Cortex of kidney (tissue), 1 donor: ENCODE measurements at places on chromosomes 16 and 17.

- DNase-seq = no peak
Measured at GRCh38 chr17:79851461-79851817, 12.2 kb upstream of the CBX4 start.

GRCh38 chr17:81387100-81388090 is 7.9 kb upstream of the BAHCC1 start:
- DNase-seq = no peak

GRCh38 chr17:44887971-44888954 is 11.0 kb downstream of the EFTUD2 start:
- DNase-seq = no peak

DNA sequence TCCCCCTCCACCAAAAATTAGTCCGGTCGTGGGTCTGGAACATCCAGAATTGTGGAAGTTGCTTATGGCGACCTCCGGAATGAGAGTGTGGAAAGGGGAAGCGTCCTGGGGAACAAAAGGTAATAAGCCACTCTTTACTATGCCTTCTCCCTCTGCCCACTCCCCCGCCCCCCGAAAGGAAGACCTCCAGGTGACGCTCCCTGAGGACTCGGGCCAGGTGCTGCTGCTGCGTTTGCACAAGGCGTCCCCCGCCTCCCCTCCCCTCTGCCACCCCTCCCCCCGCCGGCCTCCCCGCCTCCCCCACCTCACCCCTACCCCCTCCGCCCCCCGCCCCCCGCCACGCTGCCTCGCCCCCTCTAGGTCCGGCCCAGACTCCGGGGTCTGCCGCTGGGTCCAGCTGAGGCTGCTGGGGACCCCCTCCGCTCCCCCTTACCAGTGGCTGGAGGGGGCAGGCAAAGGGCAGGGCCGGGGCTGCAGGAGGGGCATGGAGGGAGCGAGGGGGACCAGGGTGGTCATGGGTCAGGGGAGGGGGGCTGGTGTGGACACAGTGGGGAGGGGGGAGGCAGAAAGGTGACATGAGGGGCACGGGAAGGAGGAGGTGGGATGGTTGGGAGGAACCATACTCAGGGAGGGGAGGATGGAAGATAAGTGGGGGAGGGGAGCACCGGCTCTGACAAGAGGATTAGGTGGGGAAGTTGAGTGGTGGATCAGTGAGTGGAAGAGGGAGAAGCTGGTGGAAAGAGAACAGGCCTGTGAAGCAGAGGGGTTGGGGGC is 23.6 kb downstream of the ALOX12B start:
- DNase-seq = no peak

DNA sequence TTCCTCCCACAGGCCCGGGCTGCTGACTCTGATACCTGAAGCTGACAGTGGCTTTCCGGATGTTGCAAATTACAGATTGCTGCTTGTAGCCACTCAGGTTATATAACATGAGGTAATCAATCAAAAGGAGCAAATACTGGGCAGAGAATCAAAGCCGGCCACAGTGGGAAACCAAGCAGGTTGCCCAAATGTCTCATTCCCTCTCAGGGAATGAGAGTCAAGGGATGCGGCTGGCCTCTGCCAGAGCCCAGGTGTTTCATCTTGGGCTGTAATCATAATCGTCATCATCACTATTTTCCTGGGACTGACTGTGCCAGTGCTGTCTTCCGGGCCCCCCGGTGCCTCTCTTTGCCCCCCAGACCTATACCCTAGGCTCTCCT is 292.4 kb upstream of the FOXF1 start:
- no peak for DNase-seq

DNA sequence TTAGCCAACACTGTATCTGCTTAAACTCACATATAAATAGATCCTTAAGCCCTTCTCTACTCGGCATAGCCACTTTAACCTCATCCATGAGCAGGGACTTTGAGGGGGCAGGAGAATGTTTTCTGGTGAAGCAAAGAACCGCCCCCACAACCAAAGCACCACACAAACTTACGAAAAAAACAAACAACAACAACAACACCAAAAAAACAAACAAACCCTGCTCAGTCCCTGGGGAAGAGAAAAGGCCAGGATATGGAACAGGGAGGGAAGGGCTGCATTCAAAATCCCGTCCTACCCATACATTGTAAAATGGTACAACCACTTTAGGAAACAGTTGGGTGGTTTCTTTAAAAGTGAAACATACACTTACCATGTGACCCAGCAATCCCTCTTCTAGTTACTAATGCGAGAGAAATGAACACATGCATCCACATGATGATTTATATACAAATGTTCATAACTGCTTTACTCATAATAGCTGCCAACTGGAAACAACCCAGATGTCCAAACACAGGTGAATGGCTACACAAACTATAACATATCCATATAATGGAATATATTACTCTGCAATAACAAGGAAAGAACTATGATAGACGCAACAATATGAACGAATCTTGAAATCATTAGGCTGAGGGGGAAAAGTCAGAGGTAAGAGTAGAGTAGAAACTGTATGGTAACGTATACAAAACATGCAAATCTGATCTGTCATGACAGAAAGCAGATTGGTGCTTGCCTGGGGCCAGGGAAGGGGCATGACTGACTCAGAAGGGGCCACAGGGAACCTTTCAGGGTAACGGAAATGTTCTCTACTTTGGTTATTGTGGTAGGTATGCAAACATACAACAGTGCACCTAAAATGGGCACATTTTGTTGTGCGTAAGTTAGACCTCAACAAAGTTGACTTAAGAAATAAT is 37.7 kb upstream of the TOB1 start:
- no peak for DNase-seq

- DNase-seq = no peak
Measured at GRCh38 chr17:77425791-77426641, 285.2 kb downstream of the SEC14L1 start.

DNA sequence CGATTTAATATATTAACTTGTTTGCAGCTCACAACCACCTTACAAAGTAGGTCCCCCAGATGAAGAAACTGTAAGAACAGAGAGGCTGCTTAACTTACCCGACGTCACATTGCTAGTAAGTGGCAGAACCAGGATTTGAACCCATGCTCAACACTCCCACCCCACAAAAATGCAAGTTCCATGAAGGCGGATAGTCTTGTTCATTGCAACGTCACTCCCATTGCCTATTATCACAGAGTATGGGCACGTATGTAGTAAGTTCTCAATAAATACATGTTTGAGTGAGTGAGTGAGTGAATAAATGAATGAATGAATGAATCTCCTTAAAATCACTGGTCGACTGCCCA is 1.1 kb downstream of the USP31 start:
- no peak for DNase-seq

GRCh38 chr17:45307290-45308015 is 9.4 kb downstream of the MAP3K14 start:
- DNase-seq = no peak

DNA sequence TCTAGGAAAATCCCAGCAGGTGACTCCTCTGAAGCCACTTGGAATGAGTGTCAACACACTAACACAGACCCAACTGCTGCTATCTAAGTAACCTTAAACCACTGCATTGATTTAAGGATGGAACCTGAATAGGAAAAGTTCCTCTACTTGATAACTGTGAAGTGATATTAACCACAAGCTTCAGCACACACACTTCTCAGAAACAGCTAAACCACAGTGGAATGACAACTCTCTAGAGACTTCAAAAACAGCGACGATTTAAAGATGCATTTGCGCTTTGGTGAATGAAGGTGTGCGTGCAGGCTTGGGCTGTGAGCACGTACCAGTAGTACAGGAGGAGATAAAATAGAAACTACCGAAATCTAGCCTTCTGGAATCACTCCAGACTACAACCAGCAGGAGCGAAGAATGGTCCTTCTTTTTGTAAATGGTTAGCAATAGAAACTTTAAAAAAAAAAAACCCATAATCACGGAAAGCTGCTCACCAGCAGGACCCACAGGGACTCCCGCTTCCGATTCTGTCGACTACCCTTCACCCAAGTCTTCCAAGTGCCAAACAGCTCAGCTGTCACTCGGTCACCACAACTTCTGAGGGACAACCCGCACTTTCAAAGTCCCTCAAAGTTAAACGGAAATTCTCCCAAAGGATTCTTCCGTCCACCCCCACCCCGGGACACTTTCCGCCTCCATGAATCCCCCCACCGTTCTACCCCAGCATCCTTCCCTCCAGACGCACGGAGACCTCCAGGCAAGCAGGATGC is 137.7 kb upstream of the CORO6 start:
- DNase-seq = no peak

- DNase-seq = no peak
Measured at GRCh38 chr16:59351305-59351903, 617.3 kb upstream of the GOT2 start.

DNA sequence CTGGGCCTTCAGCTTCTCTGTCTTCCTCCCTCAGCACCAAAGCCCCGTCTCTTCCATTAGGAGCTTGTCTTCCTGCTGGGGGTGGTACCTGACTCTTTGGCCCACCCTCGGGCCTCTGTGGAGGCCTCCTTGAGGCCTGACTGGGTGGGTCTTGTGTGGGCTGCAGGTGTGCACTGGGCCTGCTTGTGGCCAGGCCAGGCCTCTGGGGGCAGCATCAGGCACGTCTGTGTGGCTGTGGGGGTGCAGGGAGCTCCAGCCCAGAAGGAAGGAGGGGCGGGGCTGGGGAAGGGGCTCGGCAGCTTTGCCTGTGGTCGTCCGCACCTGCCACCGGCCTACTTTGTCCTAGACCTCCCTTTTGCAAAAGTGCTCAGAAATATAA is 7.0 kb downstream of the PIGQ start:
- no peak for DNase-seq

GRCh38 chr17:29140631-29141513 is 39.3 kb downstream of the MYO18A start:
- DNase-seq = no peak

- DNase-seq = no peak
Measured at GRCh38 chr17:47883589-47884426, 12.2 kb upstream of the SP2 start.

- no peak for DNase-seq
Measured at GRCh38 chr17:27264068-27264812, 29.7 kb upstream of the WSB1 start.

DNA sequence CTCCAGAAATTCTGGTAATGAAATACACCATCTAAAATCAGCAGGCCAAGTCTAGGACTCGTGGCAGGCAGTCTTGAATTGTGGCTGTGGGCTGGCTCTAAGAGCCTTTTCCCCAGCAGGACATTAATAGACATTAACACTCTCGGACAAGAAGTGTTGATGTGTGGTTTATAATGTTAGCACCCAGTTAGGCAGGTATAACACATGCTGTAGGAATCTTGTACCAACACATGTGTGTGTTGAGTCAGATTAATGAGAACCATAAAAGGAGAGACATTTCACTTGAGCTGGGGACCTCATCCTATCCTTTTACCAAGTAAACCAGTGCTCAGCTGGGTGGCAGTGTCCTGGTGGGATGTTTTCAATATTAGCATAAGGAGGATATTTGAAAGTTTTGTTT is 264.5 kb downstream of the FTO start:
- DNase-seq = no peak
